ENCODE measurements at places on chromosomes 2 and 18.

DNA sequence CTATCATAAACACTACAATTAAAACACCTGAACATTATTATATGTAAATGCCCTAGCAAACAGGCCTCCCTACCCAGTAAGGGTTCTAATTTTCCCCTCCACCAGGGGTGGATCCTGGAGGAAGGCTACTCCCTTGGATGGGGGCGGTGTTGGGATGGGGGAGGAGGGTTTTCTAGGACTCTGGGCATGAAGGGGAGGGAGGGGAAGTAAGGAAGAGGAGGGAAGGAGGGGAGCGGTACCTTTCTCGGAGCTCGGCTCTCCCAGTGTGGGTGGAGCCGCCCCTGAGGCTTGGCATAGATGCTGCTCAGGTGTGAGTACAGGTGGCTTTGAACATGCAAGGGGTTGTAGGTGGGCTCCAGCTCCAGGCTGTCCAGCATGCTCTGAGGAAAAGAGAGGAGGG lies 5.4 kb downstream of the DOK1 start:
- DNase-seq = no peak

DNA sequence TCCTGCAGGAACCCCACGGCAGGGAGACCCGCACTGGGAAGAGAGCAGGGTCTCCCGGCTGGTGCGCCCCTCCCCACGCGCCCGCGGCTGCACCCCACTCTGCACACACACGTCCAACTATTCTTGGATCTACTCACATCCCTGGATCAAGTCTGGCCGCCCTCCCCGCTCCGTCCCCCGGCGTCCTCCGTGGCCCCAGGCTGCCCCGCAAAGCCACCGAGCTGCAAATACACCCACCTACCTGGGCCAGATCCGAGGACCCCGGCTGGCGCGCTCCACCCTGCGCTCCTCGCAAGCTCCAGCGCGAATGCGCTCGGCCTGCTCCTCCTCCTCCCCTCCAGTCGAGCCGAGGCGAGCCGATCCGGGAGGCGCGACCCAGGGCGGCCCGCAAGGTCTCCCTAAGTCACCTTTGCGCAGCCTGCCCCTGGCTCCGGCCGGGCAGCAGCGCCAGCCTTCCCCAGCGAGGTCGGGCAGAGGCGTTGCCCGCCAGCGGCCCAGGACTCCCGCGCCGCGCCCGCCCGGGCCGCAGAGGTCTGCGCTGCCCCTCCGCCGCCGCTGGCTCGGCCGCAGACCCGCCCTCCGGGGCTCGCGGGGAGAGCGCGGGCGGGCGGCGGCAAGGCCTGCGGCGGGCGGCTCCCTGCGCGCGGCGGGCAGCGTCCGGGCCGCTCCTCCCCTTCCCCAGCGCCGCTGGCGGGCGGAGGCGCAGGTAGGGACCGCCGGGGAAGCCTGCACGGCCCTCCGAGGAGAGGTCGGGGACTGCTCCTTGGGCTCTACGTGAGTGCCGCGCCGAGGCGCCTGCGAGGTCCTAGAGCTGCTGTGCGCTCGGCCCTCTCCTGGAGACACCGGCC lies 126.0 kb downstream of the OSBPL1A start:
- peak; percentile 36 for DNase-seq

- DNase-seq = no peak
These were observed 3.9 kb upstream of the HRH4 start for GRCh38 chr18:24456549-24456948.

- DNase-seq = no peak
These were observed 40.6 kb upstream of the PGAP1 start for GRCh38 chr2:196967116-196967515.

- DNase-seq = no peak
These were observed 416.0 kb upstream of the HS6ST1 start for GRCh38 chr2:128734521-128735295.

- no peak for DNase-seq
These were observed 44.2 kb downstream of the RTP5 start for GRCh38 chr2:241913703-241914102.

GRCh38 chr2:80302314-80303005 lies 2.1 kb downstream of the LRRTM1 start:
- DNase-seq = no peak

DNA sequence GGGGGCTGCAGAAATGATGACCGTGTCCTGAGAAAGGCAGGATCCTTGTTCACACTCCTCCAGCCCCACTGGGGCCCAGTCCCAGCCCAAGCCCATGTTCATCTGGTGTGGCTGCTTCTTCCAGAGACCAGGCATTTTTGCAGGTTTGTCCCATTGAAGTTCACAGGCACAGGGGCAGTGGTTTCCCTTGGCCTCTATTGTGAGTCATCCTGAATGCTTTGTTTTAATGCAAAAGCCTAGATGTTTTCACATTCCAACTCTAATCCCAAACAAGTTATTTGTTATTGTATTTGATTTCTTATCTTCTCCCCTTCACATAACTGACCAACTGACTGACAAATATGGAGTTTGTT lies 426.4 kb upstream of the ID2 start:
- no peak for DNase-seq

- DNase-seq = no peak
These were observed 40.3 kb downstream of the FHOD3 start for GRCh38 chr18:36337679-36338402.

DNA sequence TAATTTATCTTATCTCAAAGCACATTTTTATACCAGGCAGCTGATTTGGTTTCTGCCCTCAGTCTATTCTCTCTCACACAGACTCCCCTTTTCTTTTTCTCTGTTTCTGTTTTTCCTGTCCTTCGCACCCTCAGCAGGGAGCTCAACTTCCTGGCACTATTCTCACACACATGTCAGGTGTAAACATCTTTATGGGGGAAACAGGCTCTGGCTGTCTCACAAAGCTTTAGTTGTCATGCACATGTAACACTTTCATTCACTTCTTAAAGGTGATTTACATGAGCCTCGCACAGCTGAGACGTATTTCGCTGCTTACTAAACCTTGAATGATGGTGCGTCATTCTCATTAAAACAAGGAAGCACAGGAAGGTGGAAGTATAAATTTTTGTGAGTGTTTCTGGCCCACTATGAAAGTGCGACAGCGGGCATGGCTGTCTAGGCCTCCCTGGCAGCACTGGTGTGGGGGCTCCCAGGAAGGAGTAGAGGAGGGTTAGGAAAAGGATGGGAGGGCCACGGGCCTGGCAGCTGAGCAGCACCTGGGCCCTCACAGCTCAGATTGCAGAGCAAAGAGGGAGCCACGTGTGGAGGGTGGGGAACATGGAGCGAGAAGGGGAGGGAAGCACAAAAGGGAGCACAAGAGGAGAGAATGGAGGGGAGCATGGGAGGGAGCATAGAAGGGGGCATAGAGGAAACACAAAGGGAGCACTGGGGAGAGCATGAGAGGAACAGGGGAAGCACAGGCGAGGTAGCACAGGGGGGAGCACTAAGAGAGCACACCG lies 46.2 kb upstream of the SNTG2 start:
- DNase-seq = no peak

- DNase-seq = no peak
These were observed 61.2 kb downstream of the MAP4K3 start for GRCh38 chr2:39375917-39376316.

DNA sequence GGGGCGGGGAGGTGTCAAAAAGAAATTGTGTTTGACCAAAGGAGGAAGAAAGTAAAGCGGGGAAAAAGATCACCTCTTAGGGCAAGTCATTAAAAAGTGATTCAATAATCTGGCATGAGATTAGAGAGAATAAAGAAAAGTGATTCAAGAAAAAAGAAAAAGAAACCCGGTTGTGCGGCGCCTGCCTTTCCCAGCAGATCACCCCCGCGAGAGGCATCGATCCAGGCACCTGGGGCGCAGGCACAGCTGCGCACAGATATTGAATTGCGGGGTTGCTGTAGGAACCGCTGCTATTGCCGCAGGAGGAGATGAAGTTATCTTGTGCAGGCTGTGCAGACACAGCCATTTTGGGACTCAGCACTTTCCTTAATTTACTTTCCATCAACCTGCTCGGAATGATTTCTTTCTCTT lies 71.2 kb downstream of the PLB1 start:
- peak; percentile 64 for DNase-seq

GRCh38 chr2:146934921-146935320 lies 909.9 kb upstream of the ACVR2A start:
- DNase-seq = no peak

GRCh38 chr2:527581-527980 lies 149.6 kb downstream of the TMEM18 start:
- no peak for DNase-seq

DNA sequence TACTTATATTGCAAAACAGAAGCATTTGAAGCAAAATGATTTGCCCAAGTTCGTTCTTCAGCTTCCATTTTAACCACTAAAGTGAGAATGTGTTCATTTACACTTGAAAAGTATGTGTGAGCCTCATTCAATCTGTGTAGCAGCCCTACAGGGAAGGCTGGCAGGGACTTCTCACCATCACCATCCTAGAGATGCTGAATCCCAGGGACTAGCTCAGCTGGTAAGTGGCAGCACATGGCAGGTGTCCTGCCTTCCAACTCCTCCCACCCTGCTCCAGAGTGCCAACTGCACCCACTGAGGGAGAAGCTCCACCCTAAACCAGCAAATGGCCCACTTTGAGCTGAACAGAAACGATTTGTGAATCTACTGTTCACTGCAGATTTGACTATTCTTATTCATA lies 91.5 kb downstream of the EN1 start:
- DNase-seq = no peak

DNA sequence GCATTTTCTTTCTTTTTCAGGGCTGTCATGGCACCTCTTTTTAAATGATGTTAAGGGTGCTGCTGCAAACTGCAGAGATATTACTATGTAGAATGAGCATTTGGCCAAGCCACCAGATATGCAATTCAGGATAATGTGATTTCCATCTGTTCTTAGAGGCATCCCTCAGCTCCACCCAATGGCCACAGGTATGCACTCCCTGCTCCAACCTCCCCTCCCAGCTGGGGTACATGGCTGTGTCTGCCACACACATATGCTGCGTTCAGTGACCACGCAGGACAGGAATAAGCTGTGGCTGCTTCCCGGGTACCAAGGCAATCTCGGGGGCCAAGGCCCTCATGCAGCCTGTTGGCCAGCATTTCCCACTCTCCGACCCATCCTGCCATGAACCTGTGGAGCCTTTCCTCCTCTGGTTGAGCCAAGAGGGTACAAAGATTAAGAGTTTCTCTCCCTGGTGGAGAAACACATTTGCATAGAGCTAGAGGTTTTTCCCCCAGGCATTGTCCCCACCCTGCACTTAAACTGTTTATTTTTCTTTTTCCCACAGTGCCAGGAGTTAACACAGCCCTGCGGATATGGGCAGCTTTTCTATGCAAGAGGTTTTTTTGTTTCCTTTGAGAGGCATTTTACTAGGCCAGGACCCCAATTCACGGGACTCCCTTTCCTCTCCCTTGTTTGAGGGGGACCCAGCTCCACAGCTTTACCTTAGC lies 147.0 kb downstream of the GCA start:
- no peak for DNase-seq

GRCh38 chr2:64748561-64748960 lies 94.8 kb upstream of the SERTAD2 start:
- DNase-seq = no peak

DNA sequence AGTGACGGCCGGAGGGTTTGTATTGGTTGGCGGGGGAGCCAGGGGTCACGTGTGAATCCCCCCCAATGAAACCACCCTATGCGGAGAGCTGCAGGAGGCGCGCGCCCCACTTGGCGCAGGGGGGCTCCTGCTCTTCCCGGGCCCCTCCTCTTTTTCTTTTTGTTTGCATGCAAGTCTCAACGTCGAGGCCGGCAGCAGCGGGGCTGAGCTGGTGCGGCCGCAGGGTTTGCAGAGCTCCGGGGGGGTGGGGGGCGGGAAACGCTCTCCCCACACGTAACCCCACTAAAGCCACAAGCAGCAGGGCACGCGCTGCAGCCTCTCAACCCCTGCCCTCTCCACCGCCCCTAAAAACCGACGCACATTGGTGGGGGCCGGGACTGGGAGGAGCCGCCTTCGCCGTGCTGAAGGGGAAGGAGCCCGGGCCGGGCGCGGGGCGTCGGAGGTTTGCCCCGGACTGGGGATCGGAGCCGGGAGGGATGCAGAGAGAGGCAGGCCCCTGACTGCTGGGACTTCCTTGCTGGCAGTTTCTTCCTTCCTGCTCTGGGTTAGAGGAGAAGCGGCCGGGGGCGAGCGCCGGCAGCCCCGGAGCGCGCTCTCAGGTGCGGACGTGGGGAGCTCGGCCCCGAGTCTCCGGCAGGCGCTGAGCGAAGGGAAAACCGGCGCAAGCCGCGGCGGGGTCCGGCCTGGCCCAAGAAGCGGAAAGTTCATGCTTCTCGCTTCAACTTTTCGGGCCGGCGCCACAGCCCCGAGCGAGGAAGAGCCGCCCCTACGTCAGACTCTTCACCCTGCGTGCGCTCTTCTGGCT lies 864 bp downstream of the LBH start:
- no peak for DNase-seq

GRCh38 chr2:134408791-134409190 lies 154.9 kb downstream of the MGAT5 start:
- DNase-seq = no peak

- no peak for DNase-seq
These were observed 17.1 kb upstream of the GIGYF2 start for GRCh38 chr2:232680006-232680405.

- no peak for DNase-seq
These were observed 147.0 kb downstream of the PPP1R1C start for GRCh38 chr2:182132605-182133004.

GRCh38 chr2:236554629-236555282 lies 14.9 kb upstream of the ACKR3 start:
- no peak for DNase-seq

GRCh38 chr2:212990697-212991096 lies 160.7 kb downstream of the IKZF2 start:
- DNase-seq = no peak

GRCh38 chr2:48240912-48241311 lies 289.0 kb upstream of the STON1 start:
- no peak for DNase-seq

DNA sequence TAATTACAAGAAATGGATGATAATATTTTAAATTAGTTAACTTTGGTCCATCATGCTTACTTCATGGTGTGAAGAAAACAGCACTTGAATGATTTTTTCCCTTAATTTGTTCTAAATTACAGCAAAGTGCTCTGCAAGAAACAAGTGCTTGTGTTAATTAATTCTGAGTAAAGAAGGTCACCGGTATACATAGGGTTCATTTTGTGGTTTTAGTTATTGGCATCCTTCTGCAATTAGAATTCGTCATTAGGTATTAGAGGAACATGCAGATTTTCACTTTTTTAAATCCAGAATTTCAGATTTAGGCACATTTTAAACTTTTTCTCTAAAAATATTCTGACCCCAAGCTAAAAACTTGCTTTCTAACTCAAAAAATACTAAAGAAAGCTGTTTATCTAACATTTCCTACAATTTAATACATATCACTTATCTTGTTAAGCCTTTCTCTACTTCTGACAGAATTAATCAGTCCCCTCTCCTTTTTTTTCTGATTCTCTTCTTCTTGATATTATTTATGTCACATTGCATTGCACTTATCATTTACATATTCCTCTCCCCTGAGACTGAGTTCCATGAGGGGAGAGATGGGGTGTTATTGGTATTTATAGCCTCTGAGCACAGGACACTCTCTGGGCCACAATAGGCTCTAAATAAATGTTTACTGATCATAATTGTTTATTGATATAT lies 129.2 kb downstream of the PLA2R1 start:
- no peak for DNase-seq

DNA sequence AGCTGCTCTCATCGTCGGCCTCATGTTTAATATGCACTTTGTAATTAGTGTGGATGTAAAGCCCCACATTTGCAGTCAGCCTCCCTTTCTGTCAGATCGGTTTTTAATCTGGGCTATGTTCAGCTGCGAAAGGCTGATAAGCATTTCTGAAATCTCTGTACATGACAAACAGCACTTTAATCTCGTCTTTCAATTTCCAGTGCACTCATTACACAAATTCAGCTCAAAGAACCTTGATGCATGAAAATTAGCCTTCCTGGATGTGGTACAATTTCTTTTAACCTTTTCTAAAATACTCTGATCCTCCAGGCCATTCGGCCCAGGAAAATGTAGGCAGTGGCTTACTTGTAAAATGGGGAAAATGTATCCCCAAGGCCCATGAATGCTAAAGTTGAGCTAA lies 265.1 kb downstream of the RND3 start:
- DNase-seq = no peak
